GDM1 (cell line): ENCODE measurements at places on chromosomes 12 and 14.

GRCh38 chr14:103541709-103542604 is 13.0 kb downstream of the TRMT61A start:
- no peak for DNase-seq

- DNase-seq, result no peak
Measured at GRCh38 chr12:62435303-62436163, 31.1 kb upstream of the MON2 start.

GRCh38 chr12:31732926-31733548 is 4.2 kb upstream of the AMN1 start:
- no peak for DNase-seq

DNA sequence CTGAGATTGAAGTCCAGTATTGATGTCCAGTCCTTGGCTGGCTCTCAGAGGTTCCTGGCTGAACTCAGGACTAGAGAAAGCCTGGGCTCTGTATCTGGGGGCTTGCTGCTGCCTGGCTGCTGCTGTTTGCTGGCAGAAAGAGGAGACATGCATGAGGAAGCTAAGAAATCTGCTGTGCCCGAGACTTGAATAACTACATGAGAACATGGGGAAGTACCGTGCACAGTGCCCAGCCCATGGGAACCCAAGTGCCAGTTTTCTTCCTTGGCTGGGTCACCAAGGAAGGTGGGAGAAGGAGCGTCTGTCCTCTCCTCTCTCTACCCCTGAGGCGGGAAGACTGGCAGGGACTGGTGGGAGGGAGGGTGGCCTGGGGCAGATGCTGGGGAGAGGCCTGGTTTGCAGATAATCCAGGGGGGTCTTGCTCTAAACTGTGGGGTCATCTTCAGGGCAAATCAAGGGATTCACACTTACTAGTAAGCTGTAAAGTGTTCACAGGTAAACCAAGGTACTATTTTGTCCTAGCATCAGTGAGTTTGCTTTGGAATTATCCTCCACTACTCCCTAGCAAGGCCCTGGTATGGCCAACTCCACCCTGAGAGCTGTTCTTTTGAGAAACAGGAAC is 13.8 kb upstream of the ZFP36L1 start:
- no peak for DNase-seq

- no peak for DNase-seq
Measured at GRCh38 chr12:1937481-1938224, 19.2 kb upstream of the CACNA2D4 start.

DNA sequence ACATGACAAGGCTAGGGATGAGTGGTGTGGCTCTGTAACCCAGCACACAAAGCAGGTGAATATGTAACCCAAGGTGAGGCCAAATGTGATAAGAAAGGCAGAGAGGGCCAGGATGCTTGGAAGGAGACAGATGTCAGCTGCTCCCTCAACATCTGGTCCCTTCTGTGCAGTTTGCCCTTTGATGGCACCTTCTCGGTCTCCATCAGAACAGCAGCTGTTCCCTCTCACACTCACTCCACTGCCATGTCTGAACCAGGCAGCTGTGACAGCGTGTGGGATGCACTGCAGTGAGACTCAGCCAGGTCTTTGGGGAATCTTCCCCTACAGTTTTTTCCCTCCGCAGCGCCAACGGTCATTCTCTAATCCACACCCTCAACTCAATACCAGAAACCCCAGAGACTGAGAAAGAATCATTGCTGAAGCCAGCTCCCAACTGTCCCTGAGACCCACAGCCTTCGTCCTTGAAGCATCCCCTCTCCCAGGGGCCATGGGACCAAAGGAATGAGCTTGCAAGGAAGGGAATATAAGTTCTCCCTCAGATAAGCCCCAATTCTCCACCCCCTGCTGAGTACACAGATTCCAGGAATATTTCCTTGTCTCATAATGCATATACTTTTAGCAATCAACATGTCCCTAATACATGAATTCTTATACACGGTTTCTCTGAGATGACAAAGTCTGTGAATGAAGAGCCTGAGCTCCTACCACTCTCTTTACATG is 230.0 kb downstream of the GLT1D1 start:
- no peak for DNase-seq

DNA sequence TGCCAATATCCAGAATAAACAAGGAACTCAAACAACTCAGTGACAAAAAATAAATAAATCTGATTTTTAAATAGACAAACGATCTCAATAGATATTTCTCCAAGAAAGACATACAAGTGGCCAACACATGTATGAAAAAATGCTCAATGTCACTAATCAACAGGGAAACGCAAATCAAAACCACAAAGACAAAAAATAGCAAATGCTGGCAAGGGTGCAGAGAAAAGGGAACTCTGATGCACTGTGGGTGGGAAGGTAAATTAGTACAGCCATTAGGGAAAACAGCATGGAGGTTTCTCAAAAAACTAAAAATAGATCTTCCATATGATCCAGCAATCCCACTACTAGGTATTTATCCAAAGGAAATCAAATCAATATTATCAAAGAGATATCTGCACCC is 3.5 kb upstream of the EIF5 start:
- DNase-seq, result no peak

DNA sequence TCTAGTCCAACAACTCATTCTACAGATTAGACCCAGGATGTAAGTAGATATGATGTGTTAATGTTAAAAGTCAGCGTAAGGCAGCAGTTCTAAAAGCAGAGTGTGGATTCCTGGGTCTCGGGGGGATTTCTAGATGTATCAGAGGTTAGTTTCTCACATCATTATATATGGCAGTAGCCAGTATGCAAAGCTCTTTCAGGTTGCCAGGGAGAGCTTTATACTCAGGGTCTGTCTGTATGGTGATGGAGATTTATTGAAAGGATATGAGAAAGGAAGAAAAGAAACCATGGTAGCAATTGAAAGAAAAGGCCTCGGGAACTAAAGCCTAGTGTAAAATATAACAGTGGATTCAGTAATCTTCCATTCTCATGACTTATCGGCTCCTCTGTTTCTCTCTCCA is 26.2 kb upstream of the PAWR start:
- DNase-seq, result no peak

GRCh38 chr14:92135269-92135668 is 13.5 kb downstream of the CPSF2 start:
- no peak for DNase-seq

DNA sequence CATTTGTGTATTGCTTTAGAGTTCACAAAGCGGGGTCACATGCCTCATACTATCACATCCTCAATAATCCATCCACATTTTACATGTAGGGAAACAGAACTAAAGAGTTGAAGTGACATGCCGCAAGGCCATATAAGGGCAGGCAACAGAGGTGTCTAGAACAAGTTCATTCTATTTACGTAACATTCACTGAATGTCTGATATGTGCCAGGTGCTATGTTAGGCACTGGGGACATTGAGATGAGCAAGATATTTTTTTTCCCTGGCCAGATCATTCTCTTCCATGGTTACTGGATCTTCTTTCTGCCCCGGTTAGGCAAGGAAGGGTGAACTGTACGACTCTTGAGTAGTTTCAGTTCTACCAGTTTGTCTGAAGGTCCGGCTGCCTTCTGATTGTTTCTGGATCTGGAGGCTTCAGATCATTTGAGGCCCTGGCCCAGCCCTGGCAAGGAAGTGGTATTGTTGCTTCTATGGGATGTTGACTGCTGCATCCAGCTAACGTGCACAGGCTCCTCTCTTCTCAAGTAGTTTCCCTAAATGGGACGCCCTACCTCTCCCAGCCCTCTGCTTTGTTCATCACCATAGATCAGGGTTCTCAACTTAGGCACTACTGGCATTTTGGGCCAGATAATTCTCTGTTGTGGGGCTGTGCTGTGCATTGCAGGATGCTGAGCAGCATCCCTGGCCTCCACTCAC is 12.1 kb downstream of the GPATCH2L start:
- DNase-seq, result no peak

DNA sequence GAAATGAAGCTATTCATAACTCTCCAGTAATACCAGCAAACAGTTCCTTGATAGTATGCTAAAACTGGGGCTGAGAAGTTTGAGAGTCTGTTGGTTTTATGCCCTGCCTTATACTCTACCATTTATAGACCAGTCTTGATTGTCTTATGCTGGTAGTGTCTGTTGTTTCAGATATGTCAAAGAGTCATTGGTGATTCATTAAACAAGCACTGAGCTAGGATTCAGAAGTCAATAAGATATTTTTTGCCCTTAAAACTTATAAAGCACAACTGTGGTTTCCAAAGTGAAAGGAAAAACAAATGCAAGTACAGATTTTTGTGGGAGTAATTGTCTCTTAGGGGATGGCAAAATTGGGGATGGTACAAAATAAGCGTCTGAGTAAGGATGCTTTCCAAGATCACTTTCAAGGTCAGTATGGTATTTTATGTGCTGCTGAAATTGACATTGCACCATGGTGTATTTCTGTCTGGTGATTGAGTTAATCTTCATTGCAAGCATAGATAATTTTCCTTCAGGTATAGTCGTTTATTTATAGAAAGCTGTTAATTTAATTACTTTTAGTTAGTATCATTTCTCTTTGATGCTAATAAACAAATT is 289.5 kb upstream of the E2F7 start:
- no peak for DNase-seq

DNA sequence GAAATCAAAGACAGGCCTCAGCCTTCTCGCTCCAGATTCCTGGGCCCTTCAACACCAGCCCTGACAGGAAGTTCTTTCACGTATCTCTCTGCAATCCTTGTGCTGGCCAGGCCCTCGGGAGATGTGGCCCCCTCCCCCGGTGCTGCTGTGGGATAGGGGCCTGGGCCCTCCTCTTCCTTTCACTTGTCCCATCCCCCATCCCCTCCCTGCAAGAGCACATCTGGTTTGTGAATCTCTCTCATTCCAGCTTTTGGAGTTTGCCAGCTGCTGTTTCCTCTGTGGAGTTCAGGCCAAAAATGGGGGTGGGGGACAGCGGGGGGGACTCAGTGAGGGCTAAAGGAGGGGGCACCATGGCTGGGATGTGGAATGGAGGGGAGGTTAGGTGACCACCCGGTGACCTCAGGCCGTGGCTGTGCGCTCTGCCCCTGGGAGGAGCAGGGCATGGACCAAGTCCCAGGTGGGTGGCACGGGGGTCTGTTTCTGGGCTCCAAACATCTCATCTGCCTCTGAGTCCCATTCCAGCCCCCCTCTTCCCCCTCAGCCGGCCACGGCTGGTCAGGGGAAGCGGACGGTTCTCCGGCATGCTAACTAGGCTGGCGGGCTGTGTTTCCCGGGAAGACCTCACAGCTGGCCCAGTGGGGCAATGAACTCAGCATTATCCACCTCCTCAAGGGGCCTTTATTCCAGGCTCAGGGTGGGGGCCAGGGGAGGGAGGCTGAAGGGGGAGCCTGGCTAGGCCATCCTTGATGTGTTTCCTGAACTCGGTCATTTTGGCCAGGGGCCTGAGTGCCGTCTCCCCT is 7.4 kb downstream of the LRP1 start:
- DNase-seq, result no peak

- no peak for DNase-seq
Measured at GRCh38 chr14:62002642-62003041, 240.4 kb downstream of the SNAPC1 start.

DNA sequence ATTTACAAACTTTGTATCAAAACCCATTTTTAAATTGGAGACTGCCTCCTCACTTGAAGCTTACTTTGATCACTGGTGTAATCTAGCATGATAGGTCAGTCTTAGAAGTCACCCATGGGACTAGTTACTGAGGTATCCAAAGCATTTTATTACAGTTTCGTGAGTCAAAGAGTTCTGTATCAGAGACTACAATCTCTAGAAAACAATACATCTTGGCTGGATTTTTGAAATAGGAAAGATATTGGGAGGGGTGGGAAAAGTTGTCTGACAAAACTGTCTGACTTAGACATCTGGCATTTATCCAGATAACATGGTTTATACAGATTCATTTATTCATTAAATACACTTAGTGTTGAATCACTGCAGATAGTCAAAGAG is 173.5 kb upstream of the PDZRN4 start:
- DNase-seq, result no peak

- no peak for DNase-seq
Measured at GRCh38 chr12:91695964-91696363, 449.7 kb downstream of the BTG1 start.

DNA sequence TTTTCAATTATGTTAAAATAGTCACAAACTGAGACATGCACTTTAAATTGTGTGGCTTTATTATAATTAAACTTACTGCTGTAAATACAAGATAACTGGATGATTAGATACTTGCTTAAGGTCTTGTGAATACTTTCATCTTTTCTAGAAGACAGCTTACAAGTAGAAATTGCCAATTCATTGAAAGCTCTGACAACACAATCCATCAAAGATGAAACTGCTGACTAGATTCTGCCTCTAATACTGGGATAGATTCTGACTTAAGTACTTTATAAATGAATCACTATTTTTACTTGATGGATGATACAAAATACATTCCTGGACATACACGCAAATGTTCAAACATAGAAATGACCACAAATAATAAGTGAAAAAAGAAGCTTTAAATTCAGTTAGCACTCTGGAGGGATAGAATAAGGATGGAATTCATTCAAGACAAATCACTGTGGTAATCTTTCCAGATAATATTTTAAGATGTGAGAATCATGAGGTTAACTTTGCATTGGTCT is 876.8 kb downstream of the RPS29 start:
- DNase-seq, result no peak

DNA sequence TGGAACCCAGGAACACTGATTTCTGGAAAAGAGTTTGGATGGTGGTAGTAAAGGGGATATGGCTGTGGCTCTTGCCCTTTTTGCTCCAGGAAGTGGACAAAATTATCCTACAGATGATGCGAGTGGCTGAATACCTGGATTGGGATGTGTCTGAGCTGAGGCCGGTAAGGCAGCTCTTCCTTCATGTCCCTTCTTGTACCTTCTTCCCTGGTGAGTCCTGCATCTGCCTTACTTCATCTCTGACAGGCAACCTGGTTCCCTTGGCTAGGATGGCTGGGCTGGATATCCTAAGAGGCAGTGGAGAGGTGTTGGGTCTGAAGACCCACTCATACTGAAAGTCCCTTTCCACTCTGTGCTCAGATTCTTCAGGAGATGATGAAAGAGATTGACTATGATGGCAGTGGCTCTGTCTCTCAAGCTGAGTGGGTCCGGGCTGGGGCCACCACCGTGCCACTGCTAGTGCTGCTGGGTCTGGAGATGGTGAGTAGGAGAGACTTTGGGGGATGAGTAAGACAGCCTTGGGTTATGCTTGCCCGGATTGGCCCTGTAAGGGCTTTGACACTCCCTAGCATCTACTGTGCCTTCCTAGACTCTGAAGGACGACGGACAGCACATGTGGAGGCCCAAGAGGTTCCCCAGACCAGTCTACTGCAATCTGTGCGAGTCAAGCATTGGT is 8.0 kb downstream of the DGKA start:
- no peak for DNase-seq

- no peak for DNase-seq
Measured at GRCh38 chr14:86543521-86543920, 1013.6 kb downstream of the FLRT2 start.

- no peak for DNase-seq
Measured at GRCh38 chr14:77102154-77102553, 4.1 kb downstream of the CIPC start.

- DNase-seq, result no peak
Measured at GRCh38 chr12:106150555-106150954, 11.8 kb upstream of the NUAK1 start.
